Hair follicle dermal papilla cell (primary cell): ENCODE measurements at places on chromosomes 3 and 15. TPM values are rescaled to one million over a fixed set of nuclear protein-coding genes. Genes with fewer than 3 reads are reported as not detected.

The SPINT1 gene
- total RNA-seq, result 0.12 and 0.49 TPM in 2 replicates

The RBP2 gene
- total RNA-seq, result not detected in 2 replicates

The CFAP91 gene
- 0.32 and 0.73 TPM in 2 replicates for total RNA-seq

The SMC4 gene
- 39.8 and 42.4 TPM in 2 replicates for total RNA-seq

The CXCR6 gene
- total RNA-seq, result not detected in 2 replicates

The ANKRD63 gene
- total RNA-seq, result not detected in 2 replicates

The TMEM108 gene
- total RNA-seq, result not detected in 2 replicates

The CPLX3 gene
- not detected in 2 replicates for total RNA-seq

The CACNA1D gene
- 0.97 and 2.3 TPM in 2 replicates for total RNA-seq

The SMCO1 gene
- total RNA-seq, result 0.16 TPM in 1 of 2 replicates, not detected in the other

The NRG4 gene
- not detected in 2 replicates for total RNA-seq

The GRAMD2A gene
- total RNA-seq, result 0.32 and 0.61 TPM in 2 replicates

The RLBP1 gene
- total RNA-seq, result not detected in 2 replicates

The CHDH gene
- total RNA-seq, result 1.6 and 4.4 TPM in 2 replicates

The PARP16 gene
- 5.4 and 6.3 TPM in 2 replicates for total RNA-seq

The ANKDD1A gene
- 7.0 and 13.5 TPM in 2 replicates for total RNA-seq

The LRRIQ4 gene
- 0.16 and 0.36 TPM in 2 replicates for total RNA-seq

The SLC51B gene
- total RNA-seq, result not detected in 2 replicates

The MEX3B gene
- total RNA-seq, result 2.3 and 4.4 TPM in 2 replicates

The HIGD2B gene
- not detected in 2 replicates for total RNA-seq

The CISH gene
- total RNA-seq, result 1.3 and 2.3 TPM in 2 replicates

The DUOXA2 gene
- total RNA-seq, result not detected in 2 replicates

The DNAH12 gene
- total RNA-seq, result under 0.01 and 0.12 TPM in 2 replicates

The CCK gene
- total RNA-seq, result 2.4 and 3.8 TPM in 2 replicates

The EDC3 gene
- 14.9 and 69.8 TPM in 2 replicates for total RNA-seq

The MME gene
- 1,376 and 1,611 TPM in 2 replicates for total RNA-seq

The BCL2A1 gene
- not detected in 2 replicates for total RNA-seq

The SAMMSON gene
- total RNA-seq, result not detected in 2 replicates

The RASGRP1 gene
- 0.24 and 0.32 TPM in 2 replicates for total RNA-seq
